ENCODE measurements at places on chromosomes 11 and 22.

DNA sequence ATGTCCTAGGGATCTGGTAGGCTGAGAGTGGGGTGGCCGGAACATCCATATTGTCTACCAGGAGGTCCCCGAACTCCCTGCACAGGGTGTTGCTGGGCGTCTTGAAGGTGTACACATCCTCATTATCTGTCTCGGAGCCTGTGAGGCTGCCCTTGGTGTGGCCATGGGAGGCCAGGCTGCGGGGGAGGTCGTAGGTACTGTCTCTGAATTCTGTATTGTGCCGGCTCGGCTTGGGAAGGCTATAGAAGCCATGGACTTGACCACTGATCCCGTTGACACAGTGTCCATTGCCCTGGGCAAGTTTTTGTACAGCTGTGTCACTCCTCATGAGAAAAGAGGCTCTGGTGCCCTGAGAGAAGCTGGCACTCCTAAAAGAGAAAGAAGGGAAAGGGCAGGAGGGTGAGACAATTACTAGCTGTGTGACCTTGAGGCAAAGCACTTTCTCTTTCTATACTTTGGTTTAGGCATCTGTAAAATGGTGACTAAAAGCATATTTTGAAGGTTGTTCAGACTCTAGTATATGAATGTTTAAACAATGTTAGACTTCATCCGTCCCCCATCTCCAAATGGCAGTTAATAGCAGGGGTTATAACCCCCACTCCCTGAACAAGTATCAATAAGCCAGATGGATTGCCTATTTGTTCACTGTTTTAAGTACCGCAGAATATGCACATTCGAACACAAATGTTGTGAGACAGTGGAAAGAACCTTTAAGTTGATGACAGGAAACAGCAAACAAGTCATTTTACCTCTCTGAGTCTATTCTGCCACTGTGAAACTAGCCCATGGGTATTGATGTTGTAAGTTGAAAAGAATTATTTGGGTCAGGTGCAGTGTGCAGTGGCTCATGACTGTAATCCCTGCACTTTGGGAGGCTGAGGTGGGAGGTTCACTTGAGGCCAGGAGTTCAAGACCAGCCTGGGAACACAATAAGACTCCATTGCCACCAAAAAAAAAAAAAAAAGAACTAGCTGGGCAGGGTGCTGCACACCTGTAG is 38.3 kb downstream of the USP35 start:
- no peak for DNase-seq

GRCh38 chr22:39518996-39519680 is 1.2 kb upstream of the ATF4 start:
- peak; percentile 55 for DNase-seq

DNA sequence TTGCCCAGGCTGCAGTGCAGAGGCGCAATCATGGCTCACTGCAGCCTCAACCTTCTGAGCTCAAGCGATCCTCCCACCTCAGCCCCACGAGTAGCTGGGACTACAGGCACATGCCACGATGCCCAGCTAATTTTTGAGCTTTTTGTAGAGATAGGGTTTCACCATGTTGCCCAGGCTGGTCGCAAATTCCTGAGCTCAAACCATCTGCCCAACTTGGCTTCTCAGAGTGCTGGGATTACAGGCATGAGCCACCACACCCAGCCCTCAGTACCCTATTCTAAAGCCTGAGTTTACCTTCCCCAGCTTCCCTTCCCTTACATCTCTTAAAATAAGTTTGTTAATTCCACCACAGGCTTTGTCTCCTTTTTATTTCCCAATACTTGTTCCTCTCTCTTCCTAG is 59.1 kb downstream of the AMBRA1 start:
- no peak for DNase-seq

- no peak for DNase-seq
These were observed 15.0 kb upstream of the TRIM44 start for GRCh38 chr11:35647421-35648093.

DNA sequence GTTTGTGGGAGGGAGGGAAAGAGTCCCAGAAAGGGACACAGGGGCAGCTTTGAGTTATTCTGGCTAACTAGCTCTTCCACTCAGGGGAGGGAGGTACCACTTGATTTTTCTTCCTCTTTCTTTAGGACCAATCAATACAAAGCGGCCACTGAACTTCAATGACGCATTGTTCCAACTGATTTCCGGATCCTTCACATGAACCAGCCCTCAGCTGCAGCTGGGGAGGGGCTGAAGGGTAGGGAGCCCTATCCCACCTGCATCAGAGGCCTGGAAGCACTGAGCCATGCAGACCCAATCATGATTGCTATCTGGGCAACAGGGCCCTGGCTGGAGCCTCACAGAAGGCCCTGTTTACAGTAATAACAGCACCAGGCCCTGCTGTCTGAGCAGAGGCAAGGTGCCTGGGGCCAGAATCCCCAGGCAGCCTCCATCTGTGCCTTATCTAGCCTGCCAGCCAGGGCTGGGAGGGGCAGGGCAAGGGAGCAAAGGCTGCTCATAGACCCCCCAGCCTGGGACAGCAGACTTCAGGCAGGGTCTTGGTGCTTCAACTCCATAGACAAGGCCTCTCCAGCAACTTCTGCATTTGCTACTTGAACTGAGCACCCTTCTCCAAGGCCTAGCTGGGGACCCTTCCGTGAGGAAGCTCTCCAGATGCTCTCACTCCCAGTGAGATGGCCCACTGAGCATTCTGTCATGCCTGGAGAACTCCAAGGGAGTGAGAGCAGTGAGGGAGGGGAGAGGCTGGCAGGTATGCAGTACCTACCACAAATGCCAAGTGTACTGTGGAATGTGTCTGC is 22.5 kb downstream of the CLPB start:
- DNase-seq = no peak

DNA sequence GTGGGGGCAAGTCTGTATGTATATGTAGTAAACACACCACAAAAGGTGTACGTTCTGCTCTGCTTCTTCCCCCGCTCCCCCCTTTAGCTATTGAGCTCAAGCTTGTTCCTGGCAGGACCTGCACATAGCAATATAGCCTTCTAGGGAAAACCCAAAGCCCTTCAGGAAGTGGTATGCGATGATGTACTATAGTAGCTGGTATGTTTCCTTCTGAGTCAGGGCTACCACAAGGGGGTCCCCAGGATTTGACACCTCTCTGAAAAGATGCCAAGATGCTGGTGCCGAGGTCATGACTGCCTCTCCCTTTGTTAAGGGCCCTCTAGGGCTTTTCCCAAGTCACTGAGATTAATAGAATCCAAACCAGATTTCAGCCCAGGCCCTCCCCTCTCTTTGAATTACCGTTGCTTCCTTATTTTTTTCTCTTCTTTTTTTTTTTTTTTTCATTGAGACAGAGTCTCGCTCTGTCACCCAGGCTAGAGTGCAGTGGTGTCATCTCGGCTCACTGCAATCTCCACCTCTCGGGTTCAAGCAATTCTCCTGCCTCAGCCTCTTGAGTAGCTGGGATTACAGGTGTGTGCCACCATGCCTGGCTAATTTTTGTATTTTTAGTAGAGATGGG is 268.4 kb downstream of the ETS1 start:
- no peak for DNase-seq

DNA sequence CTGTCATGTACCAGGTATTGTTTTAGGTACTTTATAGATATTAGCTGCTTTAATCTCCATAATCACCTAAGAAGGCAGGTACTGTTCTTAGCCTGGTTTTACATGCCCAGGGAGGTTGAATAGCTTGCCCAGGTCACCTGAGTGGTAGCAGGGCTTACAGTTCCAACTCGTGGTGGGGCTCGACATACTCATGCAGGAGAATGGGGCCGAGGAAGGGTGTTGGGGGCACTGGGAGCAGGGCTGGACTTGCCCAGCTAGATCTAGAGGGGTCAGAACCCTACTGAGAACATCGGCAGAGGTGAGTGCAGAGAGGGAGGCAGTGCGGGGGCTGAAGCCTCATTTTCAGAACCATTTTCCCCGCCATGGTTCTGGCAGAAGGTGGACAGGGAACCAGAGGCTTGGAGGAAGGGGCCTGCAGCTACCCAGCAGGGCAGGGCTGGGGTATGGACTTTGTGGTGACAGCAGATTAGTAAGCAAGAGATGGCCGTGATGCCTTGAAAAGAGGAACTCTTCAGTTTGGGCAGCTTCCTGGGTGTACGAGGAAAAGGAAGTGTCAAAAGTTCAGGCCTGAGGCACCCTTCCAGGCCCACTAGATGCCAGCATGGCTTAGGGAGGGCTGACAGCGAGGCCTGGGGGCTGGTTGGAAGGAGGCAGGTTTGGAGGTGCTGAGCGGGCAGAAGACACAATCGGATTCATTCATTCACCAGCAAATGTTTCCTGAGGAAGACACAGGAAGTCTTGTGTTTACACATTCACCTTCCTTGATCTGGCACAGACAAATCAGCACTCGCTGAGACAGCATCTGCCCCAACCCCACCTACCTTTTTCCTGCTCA is 54.7 kb upstream of the LYVE1 start:
- DNase-seq = no peak

GRCh38 chr11:68373815-68374501 is 61.6 kb downstream of the LRP5 start:
- no peak for DNase-seq

GRCh38 chr11:8442301-8442700 is 151.7 kb downstream of the STK33 start:
- no peak for DNase-seq

GRCh38 chr11:41074318-41074717 is 385.1 kb downstream of the LRRC4C start:
- DNase-seq = no peak

DNA sequence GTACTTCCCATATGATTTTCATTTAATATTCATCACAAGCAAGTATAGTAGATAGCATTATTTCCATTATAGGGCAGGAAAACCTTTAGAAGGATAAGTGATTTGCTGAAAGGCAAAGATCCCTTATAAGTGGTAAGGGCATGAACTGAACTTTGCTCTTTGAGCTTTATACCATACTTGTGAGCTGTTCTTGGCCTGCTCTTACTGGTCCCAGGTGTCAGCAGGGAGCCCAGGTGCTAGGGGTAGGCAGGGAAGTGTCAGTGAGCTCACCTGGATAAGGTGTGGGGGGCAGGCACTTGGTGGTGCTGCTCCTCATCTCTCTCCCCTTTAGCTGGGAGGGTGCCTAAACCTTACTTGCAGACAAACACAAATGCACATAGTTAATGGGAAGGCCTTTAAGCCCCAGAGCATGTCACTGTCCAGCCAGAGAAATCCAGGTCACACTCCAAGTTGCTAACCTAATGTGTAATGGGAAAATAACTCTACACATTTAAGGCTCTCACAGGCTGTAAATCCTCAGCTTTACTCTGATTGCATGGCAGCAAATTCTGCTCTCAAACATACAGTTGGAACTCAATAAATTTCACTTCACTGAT is 114.4 kb downstream of the PLEKHA7 start:
- no peak for DNase-seq

All from lower lobe of right lung (tissue), 2 donors.